ENCODE measurements at places on chromosomes 7 and 10. TPM values are rescaled to one million over a fixed set of nuclear protein-coding genes. Genes with fewer than 3 reads are reported as not detected.

GRCh38 chr10:11869743-11870460 is 46.7 kb downstream of the PROSER2 start:
- no peaks in the 10 kb centered on the region for H3K36me3 ChIP-seq
- peaks cover 14% of the 10 kb centered on the region for H3K4me1 ChIP-seq
- no peak overlapping the region for H3K27ac ChIP-seq
- peaks cover 48% of the 10 kb centered on the region for H3K27me3 ChIP-seq
- no peak overlapping the region for H3K4me3 ChIP-seq
- no peak for DNase-seq

DNA sequence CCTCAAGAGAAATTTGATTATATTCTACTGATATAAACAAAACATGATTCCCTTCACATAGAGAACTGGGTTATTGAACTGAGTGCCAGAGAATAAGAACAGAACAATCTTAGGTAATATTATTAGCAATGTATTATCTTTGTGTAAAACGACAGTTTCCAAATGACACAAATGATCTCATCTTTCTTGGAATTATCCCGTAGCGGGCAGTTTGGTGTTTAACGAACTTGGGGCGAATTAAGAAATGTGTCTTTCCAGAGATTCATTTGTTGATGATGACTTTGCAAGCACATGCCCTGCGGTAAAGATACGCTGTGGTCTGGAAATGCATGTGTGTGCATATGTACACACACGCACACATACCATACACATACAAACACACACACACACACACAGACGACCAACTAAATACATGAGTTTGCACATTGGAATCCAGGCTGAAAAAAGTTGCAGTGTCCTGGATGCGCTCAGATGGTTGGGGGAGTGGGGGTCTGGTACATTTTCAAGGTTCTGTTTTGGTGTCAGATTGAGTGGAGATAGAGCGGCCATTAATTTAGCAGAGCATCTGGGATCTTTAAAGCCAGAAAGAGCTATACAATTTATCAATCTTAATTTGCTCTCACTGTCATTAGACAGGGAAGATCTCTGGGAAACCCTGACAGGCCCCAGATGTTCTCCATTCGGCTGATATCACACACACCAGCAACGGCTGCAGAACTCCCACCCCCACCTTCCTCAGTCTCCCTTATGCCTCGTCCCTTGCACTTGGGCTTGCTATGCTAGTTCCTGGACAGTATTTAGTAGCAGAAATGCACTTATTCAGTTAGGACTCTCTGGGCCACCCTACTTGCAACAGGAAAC is 112.4 kb upstream of the FAM171A1 start:
- H3K4me1 ChIP-seq: no peaks in the 10 kb centered on the region
- H3K36me3 ChIP-seq: no peaks in the 10 kb centered on the region
- no peak overlapping the region for H3K27ac ChIP-seq
- DNase-seq: no peak
- H3K4me3 ChIP-seq: no peak overlapping the region

- DNase-seq: no peak
- H3K36me3 ChIP-seq: no peaks in the 10 kb centered on the region
- H3K27me3 ChIP-seq: no peaks in the 10 kb centered on the region
- no peaks in the 10 kb centered on the region for H3K4me1 ChIP-seq
- H3K27ac ChIP-seq: no peak overlapping the region
- no peak overlapping the region for H3K4me3 ChIP-seq
Measured at GRCh38 chr7:68005992-68006391, 1009.4 kb downstream of the TYW1 start.

DNA sequence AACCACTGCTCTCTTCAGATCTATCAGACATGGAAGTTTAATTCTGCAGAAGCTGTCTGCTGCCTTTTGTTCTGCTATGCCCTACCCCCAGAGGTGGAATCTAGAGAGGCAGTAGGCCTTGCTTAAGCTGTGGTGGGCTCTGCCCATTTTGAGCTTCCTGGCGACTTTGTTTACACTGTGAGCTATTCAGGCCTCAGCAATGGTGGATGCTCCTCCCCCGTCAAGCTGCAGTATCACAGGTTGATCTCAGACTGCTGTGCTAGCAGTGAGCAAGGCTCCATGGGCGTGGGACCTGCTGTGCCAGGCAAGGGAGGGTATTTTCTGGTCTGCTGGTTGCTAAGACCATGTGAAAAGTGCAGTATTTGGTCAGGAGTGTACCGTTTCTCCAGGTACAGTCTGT is 45.1 kb upstream of the CDK14 start:
- peaks cover 8% of the 10 kb centered on the region for H3K27me3 ChIP-seq
- no peak for DNase-seq
- no peaks in the 10 kb centered on the region for H3K4me1 ChIP-seq
- H3K27ac ChIP-seq: no peak overlapping the region
- H3K36me3 ChIP-seq: no peaks in the 10 kb centered on the region

DNA sequence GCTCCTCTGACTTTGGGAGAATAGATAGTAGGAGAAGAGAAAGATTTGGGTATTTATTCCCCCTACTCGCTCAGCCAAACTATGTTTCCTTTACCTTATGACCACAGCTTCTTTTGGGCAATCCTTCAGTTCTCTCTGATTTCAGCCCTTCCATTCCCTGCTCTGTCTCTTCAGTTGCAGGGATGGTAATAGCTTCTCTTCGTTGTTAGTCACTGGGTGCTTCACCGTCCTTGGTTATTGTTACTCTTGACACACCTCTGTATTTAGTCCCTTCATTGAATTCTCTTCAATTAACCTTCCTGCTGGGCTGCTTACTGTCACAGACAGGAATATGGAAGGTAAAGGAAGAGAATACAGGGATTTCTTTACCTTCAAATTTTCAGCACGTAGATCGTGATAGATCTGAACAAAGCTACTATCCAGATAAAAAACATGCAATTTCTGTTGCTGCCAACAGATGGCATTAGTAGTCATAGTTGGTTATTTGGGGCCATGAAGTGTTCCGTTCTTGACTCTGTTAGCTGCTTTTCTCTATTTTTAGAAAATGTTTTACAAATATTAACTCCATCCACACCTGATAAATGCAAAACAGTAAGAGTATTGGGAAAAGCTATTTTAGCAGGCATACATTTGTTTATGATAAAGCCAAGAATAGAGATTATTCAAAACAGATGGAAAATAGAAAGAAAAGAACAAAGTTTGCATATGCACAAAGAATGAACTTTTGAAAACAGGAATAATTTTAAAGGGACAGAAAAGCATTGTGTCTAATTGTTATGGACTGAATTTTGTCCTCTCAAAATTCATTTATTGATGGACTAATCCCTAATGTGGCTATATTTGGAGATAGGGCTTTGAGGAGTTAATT is 14.0 kb upstream of the PTTG1IP2 start:
- H3K4me1 ChIP-seq: peaks cover 4% of the 10 kb centered on the region
- H3K27me3 ChIP-seq: peaks cover 16% of the 10 kb centered on the region
- no peaks in the 10 kb centered on the region for H3K36me3 ChIP-seq
- no peak overlapping the region for H3K27ac ChIP-seq

GRCh38 chr7:4805110-4805983 is 29.9 kb downstream of the AP5Z1 start:
- H3K27me3 ChIP-seq: peaks cover 27% of the 10 kb centered on the region
- peaks cover 5% of the 10 kb centered on the region for H3K4me1 ChIP-seq
- H3K36me3 ChIP-seq: no peaks in the 10 kb centered on the region
- H3K27ac ChIP-seq: no peak overlapping the region
- no peak overlapping the region for H3K4me3 ChIP-seq

- DNase-seq: no peak
- peaks cover 4% of the 10 kb centered on the region for H3K27me3 ChIP-seq
- no peaks in the 10 kb centered on the region for H3K4me1 ChIP-seq
- H3K27ac ChIP-seq: no peak overlapping the region
- H3K36me3 ChIP-seq: no peaks in the 10 kb centered on the region
- no peak overlapping the region for H3K4me3 ChIP-seq
Measured at GRCh38 chr10:131825150-131825848, 75.5 kb upstream of the PPP2R2D start.

DNA sequence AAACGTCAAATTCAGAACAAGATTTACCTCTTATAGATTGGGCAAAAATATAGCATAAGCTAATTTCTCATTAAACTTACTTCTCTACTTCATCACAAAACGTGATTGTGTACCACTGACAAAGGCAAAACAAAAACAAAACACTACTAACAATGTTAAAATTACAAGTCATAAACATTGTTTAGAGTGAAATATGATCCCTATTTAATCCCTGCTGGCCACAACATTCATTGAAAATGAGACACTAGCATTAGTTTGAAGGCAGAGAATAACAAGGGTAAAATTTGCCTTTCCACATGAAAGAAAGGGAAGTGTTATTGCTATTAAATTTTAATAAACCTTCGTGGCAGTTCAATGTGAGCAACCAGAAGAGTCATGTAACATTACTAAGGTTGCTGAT is 45.0 kb downstream of the SEMA3A start:
- H3K4me3 ChIP-seq: no peak overlapping the region
- DNase-seq: no peak
- H3K36me3 ChIP-seq: no peaks in the 10 kb centered on the region
- no peak overlapping the region for H3K27ac ChIP-seq
- H3K4me1 ChIP-seq: no peaks in the 10 kb centered on the region
- no peaks in the 10 kb centered on the region for H3K27me3 ChIP-seq

Gene VTI1A
- 43.2 TPM for total RNA-seq

Gene SUMF2
- total RNA-seq: 156 TPM

Gene PAPSS2
- total RNA-seq: 1.1 TPM
